ENCODE measurements at places on chromosomes 16 and 17.

DNA sequence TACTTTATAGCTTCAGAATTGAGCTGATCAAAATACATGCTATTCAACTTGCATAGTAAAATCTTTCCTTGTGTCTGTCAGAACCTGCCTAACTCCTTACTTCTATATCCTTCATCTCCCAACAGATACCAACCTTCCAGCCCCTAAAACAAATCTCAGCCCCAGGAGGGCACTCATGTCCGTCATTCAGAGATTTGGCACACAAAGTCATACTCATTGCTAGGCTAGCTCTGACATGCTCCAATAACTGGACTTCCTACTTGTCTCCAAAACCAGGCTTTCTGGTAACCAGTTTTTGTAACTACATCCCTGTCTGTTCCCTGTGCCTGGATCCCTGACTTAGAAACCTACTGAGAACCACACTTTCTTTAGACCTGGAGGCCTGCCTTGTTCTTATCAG, 37.5 kb upstream of the DHX40 start:
- DNase-seq: no peak

DNA sequence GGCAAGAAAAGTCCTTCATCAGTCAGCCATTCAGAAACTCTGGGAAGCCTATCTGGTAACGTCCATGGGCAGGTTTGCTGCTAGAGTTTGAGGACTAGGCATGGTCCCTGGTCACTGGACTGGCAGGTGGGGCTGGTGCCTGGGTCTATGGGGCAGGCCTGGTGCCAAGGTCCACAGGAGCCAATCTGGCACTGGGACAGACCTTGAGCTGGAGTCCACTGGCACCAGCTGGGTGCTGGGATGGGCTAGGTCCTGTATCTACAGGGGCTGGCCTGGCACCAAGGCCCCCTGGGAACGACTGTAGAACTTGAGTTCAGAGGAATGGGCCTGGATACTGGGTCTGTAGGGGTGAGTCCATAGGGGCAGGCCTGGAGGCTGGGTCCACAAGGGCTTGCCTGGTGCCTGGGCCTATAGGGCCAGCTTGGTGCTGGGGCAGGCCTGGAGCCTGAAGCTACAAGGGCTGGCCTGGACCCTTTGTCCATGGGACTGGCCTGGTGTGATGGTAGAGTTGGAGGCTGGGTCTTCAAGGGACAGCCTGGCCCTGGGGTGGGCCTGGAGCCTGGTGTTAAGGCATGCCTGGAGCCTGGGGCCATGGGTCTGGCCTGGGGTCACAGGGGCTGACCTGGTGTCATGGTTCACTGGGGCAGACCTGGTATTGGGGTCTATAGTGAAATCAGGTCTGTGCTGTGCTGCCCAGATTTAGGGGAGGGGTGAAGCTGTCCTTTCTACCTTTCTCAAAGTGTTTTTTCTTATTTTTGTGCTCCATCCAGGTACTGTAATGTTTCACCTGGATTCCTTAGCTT, 30.5 kb upstream of the NKD1 start:
- no peak for DNase-seq

GRCh38 chr16:11147754-11148444, 108.1 kb downstream of the SOCS1 start:
- no peak for DNase-seq

GRCh38 chr16:54320697-54321340, 34.2 kb upstream of the IRX3 start:
- DNase-seq: no peak

- no peak for DNase-seq
Observed at GRCh38 chr16:87461466-87461991, 31.3 kb downstream of the ZCCHC14 start.

- DNase-seq: no peak
Observed at GRCh38 chr16:46911038-46911437, 26.9 kb downstream of the GPT2 start.

DNA sequence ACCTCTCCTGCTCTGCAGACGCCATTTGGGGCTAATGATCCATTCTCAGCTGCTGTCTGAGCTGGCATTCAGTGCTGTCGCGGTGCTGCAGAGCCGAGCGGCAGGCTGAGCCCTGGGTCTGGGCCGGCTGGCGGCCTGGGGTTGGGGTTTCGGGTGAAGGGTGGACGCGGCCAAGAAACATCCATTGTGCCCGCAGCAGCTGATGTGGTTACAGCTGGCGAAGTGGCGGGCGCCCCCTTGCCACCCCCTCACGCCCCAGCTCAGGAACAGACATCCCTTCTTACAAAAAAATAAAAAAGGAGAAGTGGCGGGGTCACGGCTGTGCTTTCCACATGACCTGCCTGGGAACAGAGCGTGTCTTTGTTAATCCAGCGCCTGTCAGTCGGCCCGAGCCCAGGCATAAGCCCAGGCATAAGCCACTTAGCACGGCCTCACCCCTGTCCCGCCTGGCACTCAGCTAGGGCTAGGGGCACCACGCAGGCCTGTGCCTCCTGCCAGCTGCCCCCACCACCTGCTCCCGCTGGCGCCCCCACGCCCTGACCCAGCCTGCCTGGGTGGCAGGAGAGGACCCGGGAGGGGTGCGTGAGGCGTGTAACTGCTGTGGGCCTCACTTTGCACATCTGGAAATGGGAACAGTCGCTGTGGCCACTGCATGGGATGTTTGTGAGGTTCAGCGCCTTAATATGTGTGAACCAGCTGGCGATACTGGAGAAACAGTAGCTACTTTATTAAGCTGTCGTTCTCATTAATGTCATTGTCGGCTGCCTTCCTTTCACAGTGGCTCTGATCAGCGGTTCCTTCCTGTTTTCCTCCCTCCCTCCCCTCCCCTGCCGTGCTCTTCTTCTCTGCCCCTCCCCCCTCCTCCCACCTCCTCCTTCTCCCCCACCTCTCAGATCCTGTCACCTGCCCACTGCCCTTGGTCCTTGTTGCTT, 197.7 kb upstream of the CIBAR2 start:
- no peak for DNase-seq

GRCh38 chr17:73118139-73118538, 25.7 kb upstream of the SLC39A11 start:
- no peak for DNase-seq

- peak; percentile 20 for DNase-seq
Observed at GRCh38 chr17:71084219-71084618, 914.9 kb downstream of the KCNJ2 start.

DNA sequence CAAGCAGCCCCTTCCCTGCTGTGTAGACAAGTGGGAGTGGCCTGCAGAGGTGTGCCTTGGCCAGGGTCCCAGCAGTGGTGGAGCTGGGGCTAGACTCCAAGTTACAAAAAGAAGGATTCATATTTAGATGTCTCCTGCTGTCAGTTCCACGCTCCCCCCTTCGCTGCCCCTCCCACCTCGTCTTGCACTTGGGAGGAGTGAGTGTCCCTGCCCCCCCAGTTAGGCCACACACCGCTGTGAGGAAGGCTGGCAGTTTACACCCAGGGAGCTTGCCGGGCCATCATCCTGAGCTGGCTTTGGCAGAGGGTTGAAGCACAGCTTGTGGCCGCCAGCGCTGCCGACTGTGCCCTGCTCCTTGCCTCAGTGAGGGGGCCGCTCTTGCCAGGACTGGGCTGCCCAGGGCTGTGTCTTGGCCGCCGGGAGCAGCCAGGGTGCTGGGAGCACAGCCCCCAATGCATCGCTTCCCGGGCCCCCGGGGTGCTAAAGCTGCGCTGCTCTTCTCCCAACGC, 44.3 kb downstream of the ELAC2 start:
- peak; percentile 37 for DNase-seq

GRCh38 chr16:9706217-9706836, 475.9 kb downstream of the GRIN2A start:
- DNase-seq: no peak

- peak; percentile 24 for DNase-seq
Observed at GRCh38 chr17:64499805-64500486, 3.1 kb upstream of the POLG2 start.
